ENCODE measurements at places on chromosomes 6 and 20.

DNA sequence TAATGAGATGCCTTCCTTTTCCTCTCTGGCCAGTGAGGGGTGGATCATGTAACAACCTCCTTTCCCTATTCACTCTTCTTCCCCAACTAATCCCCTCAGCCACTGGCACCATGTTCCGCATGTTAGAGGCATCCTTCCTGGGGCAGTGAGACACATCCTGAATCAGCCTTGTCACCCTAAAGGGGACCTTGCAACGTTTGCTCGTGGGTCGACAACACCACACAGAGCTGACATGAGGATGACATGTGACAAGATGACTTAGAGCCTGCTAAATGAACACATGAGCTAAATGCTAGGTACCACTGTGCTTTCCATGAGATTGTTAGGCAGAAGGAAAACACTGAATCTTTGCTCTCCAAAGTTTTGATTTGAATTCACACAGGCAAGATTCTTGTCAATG lies 129.2 kb downstream of the ATXN1 start:
- DNase-seq, result no peak

GRCh38 chr20:40160097-40160550 lies 528.9 kb downstream of the MAFB start:
- peak; percentile 67 for DNase-seq

GRCh38 chr20:46371656-46372055 lies 34.8 kb downstream of the ELMO2 start:
- no peak for DNase-seq

DNA sequence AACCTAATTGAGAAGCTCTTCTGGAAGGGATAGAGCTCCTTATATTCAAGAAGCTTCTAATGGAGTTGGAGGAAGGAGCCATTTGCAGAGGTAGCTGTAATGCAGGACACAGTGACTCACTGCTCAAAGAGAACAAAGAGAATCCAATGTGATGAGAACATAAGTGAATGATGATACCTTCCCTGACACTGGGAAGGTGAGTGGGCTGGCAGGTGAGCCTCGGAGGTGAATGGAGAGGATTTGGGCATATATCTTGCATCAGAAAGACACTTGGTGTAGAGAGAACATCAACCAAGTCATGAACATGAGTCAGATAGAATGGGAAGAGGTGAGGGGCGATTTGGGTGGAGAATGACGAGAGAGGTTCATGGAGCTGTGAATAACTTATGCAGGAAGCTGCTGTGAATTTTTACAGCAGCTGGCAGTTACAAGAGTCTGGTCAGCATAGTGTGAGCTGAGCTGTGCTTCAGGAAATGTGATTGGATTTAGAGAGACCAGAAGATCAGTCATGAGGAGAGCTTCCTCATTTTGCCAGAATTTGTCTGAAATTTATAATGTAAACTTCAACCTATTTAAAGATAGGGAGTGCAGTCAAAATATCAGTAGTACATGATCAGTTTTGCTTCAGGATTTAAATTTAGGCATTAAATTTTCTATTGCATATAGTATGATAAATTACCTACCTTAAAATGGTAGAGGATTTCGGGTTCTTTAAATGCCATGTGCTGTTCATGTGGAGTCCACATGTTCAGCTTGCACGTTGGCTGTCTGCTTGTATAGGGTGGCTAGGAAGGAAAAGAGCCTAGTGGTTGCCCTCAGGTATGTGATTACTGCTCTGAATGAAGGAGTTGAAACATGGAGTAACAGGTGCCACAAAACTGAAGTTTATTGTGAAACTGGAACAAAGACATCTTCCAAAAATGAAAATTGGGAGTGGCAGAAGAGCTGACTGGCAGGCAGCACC lies 59.2 kb upstream of the KIF25 start:
- no peak for DNase-seq

- no peak for DNase-seq
These were observed 214.4 kb upstream of the PRND start for GRCh38 chr20:4507288-4507719.

GRCh38 chr20:62899633-62900051 lies 26.7 kb downstream of the DIDO1 start:
- DNase-seq, result no peak

GRCh38 chr6:45388328-45388727 lies 10.6 kb upstream of the SUPT3H start:
- DNase-seq, result no peak

- no peak for DNase-seq
These were observed 27.7 kb downstream of the KCNS1 start for GRCh38 chr20:45073221-45073620.

DNA sequence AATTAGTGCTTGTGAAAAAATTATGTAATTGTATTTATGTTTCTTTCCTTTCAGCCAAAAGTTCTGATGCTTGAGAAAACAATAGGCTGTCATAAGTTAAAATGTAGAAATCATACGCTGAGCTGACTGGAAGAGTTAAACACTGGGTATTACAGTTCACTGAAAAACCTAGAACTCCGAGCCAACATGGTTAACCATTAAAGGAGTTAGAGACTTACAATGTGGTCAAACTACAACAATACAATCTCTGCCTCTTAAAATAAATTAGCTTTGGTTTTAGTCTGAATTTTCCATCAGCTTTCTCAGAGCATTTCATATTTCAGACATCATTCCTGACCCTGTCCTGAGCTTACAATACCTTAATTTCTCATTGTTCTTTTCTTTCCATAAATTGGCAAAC lies 91.0 kb downstream of the COL12A1 start:
- no peak for DNase-seq

DNA sequence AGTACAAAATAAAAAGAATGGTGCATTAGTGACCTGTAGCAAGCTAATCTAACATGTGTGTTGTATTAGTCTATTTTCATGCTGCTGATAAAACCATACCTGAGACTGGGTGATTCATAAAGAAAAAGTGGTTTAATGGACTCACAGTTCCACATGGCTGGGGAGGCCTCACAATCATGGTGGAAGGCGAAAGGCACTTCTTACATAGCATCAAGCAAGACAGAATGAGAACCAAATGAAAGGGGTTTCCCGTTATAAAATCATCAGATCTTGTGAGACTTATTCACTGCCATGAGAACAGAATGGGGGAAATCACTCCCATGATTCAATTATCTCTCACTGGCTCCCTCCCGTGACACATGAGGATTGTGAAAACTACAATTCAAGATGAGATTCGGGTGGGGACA lies 45.4 kb upstream of the AIG1 start:
- DNase-seq, result peak; percentile 34

GRCh38 chr6:150863213-150863928 lies 2.1 kb upstream of the MTHFD1L start:
- DNase-seq, result no peak

GRCh38 chr20:25057234-25058050 lies 497 bp downstream of the ACSS1 start:
- DNase-seq, result peak; percentile 85

- no peak for DNase-seq
These were observed 48.9 kb upstream of the TNFRSF21 start for GRCh38 chr6:47358440-47359225.

GRCh38 chr6:93678841-93679454 lies 259.6 kb upstream of the EPHA7 start:
- DNase-seq, result peak; percentile 1

GRCh38 chr20:59002388-59002787 lies 4.7 kb downstream of the CTSZ start:
- DNase-seq, result no peak

GRCh38 chr20:15564981-15565380 lies 1008.3 kb downstream of the KIF16B start:
- no peak for DNase-seq

- peak; percentile 5 for DNase-seq
These were observed 66.4 kb upstream of the PDE10A start for GRCh38 chr6:165729307-165729936.

GRCh38 chr20:3461211-3461771 lies 9.5 kb upstream of the ATRN start:
- DNase-seq, result no peak

- DNase-seq, result peak; percentile 53
These were observed 23.6 kb downstream of the LRP11 start for GRCh38 chr6:149840345-149841075.

DNA sequence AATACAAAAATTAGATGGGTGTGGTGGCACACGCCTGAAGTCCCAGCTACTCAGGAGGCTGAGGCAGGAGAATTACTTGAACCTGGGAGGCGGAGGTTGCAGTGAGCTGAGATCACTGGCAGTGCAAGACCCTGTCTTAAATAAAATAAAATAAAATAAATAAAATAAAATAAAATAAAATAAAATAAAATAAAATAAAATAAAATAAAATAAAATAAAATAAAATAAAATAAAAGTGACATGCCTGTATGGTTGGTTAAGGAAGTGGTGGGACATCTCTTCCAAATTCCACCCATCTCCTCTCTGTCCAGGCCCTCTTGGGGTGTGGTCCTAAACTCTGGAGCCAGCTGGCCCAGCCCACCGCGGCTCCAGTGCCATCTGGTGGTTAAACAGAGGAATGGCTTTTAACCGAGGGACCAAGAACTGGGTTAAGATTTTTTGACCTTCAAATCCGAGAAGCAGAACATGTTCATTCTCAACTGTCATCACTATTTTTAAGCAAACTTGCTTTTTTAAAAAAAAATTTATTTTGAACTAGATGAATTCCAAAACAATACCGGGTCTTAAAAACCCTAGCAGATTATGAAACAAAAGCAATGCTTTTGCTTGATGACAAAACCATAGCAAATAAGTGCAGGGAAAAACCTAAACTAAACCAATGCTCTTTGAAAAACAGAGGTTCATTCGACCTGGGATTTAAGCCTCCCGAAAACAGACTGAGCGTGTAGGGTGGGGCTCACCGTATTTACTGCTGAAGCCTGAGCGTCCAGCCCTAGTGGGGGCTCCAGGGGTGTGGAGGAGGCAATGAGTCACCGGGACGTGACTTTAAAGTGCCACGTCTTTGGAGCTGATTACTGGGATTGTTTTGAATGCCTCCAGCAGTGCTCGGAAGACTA lies 68.8 kb downstream of the CDC5L start:
- no peak for DNase-seq

DNA sequence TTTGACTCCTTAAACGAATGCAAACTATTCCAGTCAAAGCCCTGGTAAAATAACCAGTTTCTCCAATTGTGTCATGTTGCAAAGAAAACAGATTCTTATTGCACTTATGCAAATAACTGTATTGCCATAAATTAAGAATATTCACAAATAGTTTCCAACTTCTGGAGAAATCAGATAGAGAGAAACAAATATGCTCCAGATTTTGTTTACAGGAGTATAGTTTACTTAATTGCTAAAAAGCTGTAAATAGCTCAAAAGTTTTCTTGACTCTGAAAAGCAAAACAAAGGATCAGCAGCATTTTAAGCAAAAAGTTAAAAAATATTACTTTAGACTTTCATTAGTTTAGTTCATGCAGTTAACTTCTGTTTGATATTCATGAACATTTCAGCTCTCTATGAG lies 304.2 kb downstream of the PACRG start:
- DNase-seq, result no peak

DNA sequence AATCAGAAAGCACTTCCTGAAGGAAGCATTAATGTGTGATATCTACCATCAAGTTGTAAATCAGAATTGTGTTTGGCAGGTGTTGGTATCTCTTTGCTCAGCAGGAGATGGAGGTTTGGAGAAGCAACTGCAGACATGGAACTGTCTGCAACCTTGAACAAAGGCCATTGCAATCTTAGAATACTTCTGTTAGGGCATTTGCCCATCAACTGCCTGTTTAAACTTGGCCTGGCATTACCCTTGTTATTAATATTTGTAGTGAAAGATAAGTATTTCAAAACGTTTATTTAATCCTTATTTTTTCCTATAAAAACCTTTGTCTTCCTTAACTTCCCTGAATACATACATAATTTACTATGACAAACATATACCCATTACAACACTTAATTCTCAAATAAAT lies 14.1 kb downstream of the GSTA5 start:
- DNase-seq, result no peak

GRCh38 chr6:128235556-128235955 lies 284.8 kb downstream of the PTPRK start:
- no peak for DNase-seq

- DNase-seq, result no peak
These were observed 102.9 kb downstream of the SOBP start for GRCh38 chr6:107592806-107593205.

GRCh38 chr6:46246081-46246480 lies 75.3 kb upstream of the ENPP5 start:
- no peak for DNase-seq

GRCh38 chr6:82996156-82996555 lies 69.5 kb downstream of the UBE3D start:
- no peak for DNase-seq

- no peak for DNase-seq
These were observed 74.4 kb downstream of the PKHD1 start for GRCh38 chr6:52013035-52013434.

- no peak for DNase-seq
These were observed 49.3 kb downstream of the PRND start for GRCh38 chr20:4771004-4771403.

GRCh38 chr6:44733126-44733525 lies 345.6 kb downstream of the CDC5L start:
- no peak for DNase-seq
